Natural killer cell treated with Interleukin-12 subunit alpha and Interleukin-12 subunit beta and Interleukin-15 and Interleukin-18, amount 100 ng/mL, for 72 hours (primary cell): ENCODE measurements at places on chromosomes 7 and 10. TPM values are rescaled to one million over a fixed set of nuclear protein-coding genes. Genes with fewer than 3 reads are reported as not detected.

DNA sequence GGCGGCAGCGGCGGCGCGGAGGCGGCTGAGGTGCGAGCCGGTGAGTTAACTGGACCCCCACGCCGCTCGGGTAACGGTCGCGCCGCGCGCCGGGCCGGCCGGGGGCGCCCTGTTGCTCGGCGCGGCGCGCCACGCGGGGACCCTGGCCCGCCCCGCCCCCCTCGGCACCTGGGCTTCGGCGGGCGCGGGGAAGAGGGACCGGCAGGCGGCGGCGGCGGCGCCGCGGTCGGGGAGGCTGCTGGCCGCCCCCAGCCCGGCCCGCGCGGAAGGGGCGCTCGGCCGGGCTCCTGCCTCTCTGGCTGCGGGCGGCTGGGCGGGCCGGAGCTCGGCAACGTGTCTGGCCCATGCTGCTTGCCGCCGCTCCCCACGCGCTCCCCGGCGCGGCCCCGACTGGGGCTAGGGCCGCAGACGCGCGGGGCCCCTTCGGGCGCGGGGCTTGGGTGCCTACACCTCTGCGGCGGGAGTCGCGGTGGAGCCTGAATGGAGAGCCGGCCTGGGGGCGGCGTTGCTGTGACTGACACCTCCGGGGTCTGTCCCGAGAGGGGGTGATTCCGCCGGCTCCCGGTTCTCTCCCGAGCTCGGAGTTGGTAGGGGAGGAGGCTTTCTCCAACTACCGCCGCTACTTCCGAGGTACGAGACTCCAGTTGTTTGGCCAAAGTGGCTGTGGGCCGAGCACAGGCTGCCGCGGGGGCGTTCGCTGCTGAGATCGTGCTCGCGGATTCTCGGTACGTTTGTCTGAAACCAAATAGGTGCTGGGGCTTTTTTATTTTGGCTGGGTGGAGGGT lies 494 bp downstream of the PALS2 start:
- DNase-seq = peak; percentile 59

CYREN gene
- 68.5 TPM for total RNA-seq

CALML3 gene
- total RNA-seq = not detected

INHBA gene
- 1.1 TPM for total RNA-seq

- no peak for DNase-seq
Measured at GRCh38 chr10:95454940-95455339, 106.2 kb downstream of the SORBS1 start.

DNA sequence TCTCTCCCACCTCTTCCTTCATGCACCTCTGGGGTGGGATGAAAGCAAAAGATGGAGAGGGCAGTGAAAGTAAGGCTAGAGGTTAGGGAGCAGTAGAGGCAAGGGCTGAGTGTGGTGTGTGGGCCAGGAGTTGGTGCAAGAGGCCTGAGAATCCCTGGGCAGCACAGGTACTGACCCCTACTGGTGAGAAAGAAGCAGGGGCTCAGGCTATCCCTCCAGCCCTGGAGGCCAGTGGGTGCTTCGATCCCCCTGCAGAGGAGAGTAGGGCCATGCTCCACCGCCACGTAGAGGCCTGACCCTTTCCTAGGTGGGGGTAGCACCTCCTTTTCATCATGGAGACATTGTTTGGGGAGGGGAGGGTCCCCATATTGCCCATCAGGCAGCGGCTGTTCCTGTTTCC lies 9.8 kb downstream of the CDHR1 start:
- peak; percentile 35 for DNase-seq

ZP3 gene
- 8.4 TPM for total RNA-seq

- DNase-seq = no peak
Measured at GRCh38 chr10:7085147-7085912, 325.5 kb downstream of the SFMBT2 start.

GRCh38 chr7:116630932-116631671 lies 40.9 kb upstream of the MET start:
- DNase-seq = no peak

TDRD1 gene
- not detected for total RNA-seq

DNA sequence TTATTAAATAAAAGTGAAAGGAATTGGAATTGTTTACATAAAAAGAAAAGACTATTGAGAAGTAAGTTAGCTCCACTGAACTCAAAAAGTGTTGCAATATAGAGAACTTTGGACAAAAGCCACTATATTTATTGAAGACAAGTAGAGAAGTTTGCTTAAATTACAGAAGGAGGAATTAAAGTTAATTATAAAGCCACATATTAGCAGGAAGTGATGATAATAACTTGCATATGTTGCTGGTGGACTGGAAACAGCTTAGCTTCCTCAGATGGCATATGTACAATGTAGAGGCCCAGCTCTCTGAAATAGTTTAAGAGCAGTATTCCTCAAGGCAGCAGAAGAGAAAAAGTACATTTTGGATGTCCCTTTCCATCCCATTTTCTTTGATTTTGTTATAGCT lies 400.7 kb downstream of the GATA3 start:
- DNase-seq = no peak

DNA sequence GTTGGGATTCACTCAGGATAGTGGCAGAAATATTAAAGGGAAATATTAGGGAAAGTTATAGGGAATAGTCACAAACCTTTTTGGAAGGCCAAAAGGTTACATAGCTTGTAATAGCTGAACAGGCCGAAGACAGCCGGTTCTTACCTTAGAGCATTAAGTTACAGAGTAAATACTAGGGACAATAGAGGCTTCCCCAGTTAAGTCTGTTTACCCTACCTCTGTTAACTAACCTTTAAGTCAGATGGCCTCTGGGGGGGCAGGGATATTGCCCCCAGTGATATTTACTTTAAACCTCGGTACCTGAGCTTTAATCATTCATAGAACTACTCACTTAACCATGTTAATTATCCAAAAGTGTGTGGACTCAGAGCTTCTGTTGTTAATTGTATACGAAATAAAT lies 7.4 kb downstream of the POLR1F start:
- DNase-seq = no peak

CPA4 gene
- total RNA-seq = not detected

UTF1 gene
- not detected for total RNA-seq

- DNase-seq = no peak
Measured at GRCh38 chr7:92076509-92076908, 57.8 kb downstream of the CYP51A1 start.

GRCh38 chr7:107711301-107711700 lies 32.6 kb upstream of the CBLL1 start:
- no peak for DNase-seq

- no peak for DNase-seq
Measured at GRCh38 chr7:47683485-47683898, 101.6 kb upstream of the TNS3 start.

DNA sequence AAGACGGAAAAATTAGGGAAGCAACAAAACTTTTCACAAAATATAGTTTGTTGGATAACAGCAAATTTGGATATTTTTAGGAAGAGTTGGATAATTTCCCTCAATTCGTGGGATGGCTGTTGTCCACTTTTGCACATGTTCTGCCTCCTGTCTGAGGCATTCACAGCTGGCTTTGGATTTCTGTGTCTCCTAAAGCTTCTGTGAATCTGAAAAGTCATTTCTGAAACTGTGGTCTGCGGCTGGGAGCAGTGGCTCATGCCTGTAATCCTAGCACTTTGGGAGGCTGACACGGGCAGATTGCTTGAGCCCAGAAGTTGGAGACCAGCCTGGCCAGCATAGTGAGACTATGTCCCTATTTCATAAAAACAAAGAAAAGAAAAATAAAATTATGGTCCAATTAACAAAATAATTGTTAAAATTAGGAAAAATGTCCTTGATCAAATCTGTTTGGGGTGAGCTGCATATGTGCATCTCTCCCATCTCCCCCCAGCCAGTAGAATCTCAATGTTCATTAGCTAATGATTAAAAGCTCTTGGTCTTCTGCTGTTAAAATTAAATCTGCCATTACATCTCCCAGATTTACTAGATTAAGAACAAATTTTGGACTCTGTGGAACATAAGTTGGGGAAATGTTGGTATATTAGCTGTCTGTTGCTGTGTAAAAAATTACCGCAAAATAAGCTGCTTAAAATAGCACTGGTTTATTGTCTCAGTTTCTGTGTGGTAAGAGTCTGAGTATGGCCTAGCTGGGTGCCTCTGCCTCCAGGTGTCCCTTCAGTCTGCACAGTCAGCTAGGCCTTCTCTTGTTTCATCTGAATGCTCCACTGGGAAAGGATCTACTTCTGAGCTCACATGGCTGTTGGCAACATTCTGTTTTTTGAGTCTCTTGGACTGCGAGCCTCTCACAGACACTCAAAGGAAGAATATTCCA lies 332.0 kb upstream of the FZD1 start:
- no peak for DNase-seq

- no peak for DNase-seq
Measured at GRCh38 chr7:140689199-140690152, 7.0 kb upstream of the NDUFB2 start.

DNA sequence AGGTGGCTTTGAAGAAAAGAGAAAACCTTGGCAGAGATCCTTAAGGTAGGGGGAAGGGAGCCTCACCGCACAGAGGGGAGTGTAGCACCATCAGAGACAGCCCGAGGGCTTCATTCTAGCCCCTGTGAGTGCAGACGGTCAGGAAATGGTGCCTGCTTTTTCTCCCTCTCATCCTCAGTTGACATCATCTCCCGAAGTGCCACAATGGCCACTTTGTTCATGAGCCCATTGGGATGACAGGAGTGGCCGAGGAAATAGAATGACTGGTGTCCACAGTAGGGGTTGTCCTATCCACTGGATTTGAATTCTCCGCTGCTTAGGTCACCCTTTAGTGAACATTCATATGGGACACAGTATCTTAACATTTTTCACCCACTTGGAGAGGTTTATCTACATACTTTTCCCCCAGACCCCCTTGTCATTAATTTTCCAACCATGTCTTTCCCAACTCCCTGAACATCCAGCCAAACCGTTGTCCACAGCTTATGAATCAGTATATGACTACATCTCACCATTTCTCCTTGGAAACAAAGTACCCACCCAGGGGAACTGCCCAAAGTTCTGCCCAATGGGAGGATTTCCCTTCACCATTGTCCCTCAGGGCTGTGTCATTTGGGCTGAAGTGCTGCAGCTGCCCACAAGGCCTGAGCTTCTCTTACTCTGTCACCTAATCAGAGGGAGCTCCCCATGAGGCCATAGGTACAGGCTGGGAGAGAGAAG lies 108.8 kb downstream of the ADCY1 start:
- no peak for DNase-seq

- no peak for DNase-seq
Measured at GRCh38 chr7:27750316-27750715, 10.4 kb downstream of the TAX1BP1 start.

GRCh38 chr7:50182759-50183158 lies 89.7 kb upstream of the ZPBP start:
- no peak for DNase-seq

DNA sequence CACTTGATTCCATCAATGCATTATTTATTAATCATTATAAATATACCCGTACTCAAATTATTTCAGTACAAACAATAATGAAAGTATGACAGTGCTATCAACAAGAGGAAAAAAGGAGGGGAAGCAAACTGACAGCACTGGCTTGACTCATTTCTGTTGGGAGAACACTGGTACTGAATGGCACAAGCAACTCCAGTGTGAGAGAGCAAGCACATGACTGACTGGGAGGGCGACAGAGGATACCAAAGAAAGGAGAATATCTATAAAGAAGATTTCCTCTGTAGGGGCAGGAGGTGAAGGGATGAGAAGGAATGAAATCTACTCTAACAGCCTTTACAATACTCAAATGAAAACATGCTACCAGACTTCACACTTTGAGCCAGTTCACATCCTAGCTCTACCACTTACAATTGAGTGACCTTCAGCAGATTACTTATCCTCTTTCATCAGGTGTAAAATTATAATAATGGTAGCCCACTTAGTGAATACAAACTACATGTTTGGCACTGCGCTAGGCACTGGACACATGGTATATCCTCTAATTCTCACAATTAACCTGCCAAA lies 1.5 kb downstream of the USP54 start:
- no peak for DNase-seq

DNA sequence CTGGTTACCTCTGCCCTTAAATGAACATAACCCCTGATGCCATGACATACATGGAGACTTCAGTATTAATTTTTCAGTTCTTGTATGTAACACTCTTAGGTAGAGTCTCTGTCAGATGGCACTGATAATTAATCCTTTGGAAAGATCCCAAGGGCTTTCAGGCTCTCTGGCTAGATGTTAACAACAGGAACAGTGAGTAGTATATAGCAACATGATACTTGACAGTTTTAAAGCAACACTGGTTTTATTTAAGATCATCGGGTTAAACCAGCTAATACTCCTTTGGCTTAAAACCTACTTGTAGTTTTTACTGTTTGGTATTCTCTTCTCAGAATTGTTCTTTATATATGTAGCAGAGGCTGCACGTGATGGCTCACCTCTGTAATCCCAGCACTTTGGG lies 27.3 kb downstream of the AHCYL2 start:
- DNase-seq = no peak

DNA sequence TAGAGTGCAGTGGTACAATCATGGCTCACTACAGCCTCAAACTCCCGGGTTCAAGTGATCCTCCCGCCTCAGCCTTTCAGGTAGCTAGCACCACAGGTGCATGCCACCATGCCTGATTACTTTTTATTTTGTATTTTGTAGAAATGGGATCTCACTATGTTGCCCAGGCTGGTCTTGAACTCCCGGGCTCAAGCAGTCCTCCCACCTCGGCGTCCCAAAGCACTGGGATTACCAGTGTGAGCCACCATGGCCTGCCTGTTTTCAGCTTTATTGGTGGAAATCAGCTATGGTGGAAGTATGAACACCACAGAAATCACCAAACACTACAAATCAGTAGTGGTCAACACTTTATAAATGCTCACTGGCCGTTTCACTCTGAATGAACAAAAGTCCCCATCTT lies 299.9 kb upstream of the LYZL1 start:
- DNase-seq = no peak

GRCh38 chr7:68269405-68269804 lies 1272.8 kb downstream of the TYW1 start:
- no peak for DNase-seq

DNA sequence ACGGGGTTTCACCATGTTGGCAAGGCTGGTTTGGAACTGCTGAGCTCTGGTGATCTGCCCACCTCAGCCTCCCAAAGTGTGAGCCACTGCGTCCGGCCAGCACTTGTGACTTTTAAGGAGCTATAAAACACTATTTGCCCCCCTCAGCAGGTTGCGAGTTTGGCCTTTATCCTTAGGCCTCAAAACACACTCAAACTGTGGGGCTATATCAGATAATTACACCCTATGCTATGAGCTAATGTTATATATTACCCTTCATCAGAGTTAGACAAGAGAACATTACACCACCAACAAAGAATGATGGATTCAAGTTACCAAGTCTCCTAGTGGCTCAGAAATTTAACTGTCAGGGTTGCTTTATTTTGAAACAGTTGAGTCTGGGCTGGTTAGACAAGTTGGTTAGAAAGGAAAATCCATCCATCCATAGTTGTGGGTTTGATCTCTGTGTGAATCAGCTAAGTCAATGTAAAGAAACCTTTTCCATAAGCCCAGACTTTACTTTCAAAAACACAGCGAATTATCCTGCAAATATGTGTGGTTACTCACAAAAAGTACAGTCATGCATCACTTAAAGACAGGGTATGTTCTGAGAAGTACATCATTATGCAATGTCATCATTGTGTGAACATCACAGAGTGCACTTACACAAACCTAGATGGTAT lies 115.8 kb downstream of the SEMA3D start:
- DNase-seq = no peak

DNA sequence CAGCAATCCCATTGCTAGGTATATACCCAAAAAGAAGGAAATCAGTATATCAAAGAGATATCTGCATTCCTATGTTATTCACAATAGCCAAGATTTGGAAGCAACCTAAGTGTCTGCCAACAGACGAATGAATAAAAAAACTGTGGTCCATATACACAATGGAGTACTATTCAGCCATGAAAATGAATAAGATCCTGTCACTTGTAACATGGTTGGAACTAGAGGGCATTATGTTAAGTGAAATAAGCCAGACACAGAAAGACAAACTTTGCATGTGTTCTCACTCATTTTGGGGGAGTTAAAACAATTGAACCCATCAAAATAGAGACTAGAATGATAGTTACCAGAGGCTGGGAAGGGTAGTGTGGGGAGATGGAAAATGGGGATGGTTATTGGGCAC lies 323.5 kb upstream of the NFE2L3 start:
- no peak for DNase-seq
